Left renal pelvis (tissue), 4 donors: ENCODE measurements at places on chromosomes 3 and 15.

DNA sequence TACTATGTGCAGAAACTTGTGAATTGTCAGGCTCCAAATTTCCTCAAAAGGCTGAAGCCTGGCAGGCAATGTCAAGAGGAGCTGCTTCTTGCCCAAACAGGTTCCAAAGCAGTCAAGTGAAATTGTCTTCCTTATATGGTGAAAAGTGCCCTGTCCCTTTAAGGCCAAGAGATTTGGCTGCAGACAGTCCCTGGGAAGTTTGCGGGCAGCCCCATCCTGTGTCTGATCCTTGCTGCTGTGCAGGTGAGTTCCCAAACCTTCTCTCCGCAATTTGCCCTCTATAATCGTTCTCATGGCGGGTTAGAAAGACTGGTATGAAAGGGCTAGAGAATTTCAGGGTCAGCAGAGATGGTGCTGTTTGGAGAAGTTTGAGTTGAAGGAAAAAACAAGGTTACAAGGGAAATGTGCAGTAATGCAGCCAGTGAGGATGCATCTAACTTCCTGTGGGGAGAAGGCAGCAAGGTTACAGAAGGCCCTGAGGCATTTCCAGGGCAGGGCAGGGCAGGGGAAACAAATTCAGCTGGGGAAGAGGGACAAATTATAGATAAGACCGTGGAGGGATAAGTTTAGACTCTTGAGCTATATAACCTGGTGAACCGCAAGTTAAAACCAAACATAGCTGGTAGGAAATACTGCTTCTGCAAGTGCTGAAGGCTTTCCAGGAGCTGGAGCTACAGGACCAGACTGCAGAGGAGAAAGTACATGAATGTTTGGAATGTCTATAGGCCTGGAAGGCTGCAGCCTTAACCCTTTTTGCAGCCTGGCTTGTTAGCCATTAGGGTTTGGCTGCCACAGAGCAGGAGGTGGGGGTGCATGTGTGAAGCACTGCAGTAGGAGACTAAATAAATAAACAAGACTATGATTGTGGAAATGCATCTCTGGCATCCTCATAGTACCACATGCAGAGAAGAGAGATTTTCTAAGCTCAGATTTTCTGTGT, 256.2 kb upstream of the IL12A start:
- DNase-seq, result no peak

GRCh38 chr3:196135693-196136639, 54.1 kb upstream of the TFRC start:
- DNase-seq, result no peak

- no peak for DNase-seq
Measured at GRCh38 chr3:69137005-69137404, 14.6 kb upstream of the LMOD3 start.

DNA sequence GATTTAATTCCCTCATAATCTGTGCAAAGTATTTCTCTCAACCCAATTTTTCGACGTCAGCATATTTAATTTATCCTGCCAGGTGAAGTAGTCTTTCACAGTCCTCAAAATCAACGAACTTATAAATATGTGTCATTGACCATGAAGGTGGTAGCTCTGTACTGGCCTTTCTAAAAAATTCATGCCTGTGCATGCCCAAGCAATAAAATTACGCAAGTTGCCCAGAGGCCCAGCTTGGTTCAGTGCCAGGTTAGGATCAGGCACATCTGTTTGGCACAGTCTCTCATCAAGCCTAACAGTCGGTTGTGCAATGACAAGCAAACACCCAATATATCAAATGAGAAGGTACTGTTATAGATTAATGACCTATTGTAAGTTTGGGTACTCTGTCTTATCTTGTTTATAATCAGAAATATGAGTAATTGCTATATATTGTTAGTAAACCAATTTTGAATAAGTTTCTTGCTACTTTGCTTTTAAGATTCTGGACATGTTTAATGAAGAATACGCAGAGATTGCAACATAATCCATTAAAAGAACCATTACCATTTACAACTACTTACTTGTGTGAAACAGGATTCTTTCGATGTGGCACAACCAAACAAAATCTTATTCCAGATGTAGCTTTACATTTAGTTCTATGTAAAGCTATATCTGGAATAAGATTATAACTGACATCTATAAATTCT, 159.0 kb upstream of the IL12A start:
- DNase-seq, result no peak

GRCh38 chr3:54527521-54527920, 400.3 kb downstream of the LRTM1 start:
- DNase-seq, result no peak

DNA sequence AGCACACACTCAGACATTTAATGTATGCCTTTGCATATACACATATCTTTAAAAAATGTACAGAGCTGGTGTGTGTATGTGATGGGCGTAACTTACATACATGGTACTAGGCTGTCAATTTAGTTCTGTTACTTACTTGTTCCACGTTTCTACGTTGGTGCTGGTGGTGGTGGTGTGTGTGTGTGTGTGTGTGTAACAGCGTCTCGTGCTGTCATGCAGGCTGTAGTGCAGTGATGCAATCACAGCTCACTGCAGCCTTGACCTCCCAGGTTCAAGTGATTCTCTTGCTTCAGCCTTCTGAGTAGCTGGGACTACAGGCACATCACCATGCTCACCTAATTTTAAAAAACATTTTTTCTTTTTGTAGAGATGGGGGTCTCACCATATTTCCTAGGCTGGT, 64.2 kb downstream of the ISG20 start:
- DNase-seq, result no peak
